ENCODE measurements at places on chromosomes 11 and 22.
A peak's percentile ranks its signal among the peaks of the same experiment; 100 is the strongest.

GRCh38 chr22:19393704-19394103 is 37.8 kb downstream of the HIRA start:
- no peak for DNase-seq

DNA sequence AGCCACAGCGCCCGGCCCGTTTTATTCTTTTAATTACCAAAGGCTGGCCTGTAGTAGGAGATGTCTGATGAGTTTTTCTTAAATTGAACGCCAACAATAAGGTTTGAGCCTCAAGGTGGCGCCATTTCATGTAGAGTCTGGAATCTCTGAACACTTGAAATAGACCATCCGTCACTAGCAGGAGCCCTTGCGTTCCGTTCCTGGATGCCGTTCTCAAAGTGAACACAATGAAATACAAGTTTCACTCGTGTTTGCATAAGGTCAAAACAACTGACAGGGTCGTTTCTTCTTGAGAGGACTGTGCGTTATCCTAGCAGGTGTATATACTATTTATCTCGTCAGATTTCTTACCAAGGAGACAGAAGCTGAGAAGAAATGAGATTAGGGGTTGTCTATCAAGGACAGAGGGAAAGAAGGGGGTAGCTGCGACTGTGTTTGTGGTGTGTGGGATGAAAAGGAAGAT is 18.7 kb upstream of the SCGB1D1 start:
- peak; percentile 75 for DNase-seq

GRCh38 chr11:111573821-111574249 is 28.4 kb upstream of the SIK2 start:
- DNase-seq, result no peak

GRCh38 chr11:18768472-18768901 is 23.1 kb downstream of the PTPN5 start:
- DNase-seq, result no peak

DNA sequence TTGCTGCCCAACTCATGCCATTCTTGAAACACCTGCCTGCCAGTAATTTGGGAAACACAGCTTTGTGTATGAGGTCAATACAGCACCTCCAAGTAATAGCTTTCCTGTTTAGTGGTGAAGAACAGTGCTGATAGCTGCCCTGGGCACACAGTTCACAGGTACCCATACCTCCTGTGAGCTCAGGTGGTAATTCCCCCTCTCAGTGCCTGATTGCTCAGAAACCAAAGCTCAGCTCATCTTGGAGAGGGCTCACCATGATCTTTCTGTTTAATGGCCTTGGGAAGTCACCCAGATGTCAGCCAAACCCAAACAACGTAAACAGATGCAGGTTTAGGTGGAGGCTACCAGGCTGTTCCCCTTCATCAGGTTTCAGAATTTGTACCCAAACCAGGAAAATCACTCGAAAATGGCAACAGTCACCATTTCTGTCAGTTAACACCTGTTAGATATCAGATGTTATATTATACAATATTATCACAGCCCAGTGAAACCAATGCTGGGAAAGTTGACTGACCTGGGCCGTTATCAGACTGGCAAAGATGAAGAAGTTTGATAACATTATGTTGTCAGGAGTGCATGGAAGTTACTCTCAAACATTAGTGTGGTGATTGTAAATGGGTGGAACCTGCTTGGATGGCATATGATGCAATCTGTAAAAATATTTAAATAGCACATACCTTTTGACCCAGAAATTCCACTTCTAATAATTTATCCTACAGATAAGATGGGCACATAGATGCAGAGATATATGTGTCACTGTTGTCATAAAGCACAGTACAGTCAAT is 18.9 kb downstream of the VSTM5 start:
- DNase-seq, result no peak

DNA sequence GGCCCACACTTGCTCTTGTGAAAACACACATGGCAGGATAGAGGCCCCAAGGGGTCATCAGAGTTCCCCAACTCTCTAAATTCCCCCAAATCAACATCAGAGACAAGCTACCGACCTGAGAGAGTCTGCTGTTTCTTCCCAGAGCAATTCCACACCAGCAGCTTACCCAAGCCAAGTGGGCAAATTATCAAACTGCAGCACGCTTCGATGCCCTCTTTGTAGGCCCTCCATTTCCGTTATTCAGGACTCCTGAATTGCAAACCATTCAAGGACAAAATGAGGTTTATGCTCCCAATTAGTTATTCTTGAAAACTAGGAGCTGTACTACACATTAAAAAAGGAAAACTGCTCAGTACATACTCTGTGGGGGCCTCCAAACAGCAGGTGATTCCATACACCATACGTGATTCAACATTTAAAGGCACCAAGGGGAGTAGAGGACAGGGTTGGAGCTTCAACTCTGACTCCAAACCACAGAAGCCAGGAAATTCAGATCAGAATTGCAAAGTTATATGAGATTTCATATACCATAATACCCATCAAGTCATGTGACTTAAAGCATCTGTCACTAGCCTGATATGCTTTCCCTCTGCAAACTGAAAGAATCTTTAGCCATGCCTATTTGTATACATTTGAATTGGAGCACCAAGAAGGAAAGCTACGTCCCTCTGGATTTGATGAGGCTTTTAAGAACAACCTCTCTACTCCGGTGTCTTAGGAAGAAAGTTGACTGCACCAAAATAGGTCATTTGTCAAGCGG is 234.8 kb downstream of the CADM1 start:
- DNase-seq, result no peak

GRCh38 chr11:110750100-110750499 is 37.9 kb upstream of the ARHGAP20 start:
- no peak for DNase-seq

DNA sequence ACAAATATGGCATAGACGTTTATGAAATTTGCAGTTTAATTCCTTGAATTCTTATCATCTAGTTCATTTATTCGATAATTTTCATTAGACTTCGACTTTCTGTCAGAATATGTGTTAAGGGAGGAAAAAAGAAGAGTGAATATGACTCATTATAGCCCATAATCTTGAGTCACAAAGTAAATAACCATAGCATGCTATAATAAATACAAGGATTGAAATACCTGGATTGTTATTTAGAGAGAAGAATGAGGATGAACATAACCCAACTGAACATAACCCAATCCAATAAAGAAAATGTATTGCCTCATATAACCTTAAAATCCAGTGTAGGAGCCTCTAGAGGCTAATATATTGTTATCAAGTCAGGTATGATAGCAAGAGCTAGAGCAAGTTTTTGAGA is 1858.3 kb upstream of the RAG2 start:
- DNase-seq, result no peak

- DNase-seq, result no peak
Observed at GRCh38 chr11:12901272-12901671, 107.8 kb upstream of the RASSF10 start.

- DNase-seq, result no peak
Observed at GRCh38 chr22:23391022-23391421, 189.1 kb downstream of the IGLL1 start.

- DNase-seq, result no peak
Observed at GRCh38 chr22:19632668-19633148, 81.6 kb upstream of the SEPTIN5 start.

DNA sequence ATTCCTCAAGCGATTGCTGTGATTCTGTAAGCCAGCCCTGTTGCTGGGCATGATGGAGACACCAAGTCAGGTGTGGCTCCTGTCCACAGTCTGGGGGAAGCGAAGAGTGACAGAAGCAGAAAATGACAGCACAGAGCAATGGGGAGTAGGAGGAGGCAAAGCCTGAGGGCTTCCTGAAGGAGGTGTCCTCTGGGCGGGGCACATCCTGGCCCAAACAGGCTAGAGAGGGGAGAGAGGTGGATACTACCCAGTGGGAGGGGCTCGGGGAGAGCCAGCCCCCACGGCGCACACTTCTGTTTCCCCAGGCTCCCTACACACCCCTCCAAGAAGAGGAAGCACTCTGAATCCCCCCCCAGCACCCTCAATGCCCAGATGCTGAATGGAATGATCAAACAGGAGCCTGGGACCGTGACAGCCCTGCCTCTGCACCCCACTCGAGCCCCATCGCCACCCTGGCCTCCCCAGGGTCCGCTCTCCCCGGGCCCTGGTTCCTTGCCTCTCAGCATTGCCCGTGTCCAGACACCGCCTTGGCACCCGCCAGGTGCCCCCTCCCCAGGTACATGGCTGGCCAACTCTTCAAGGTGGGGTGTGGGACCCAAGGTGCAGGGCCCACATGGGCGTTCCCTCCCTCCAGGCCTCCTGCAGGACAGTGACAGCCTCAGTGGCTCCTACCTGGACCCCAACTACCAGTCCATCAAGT is 18.9 kb downstream of the MYRF start:
- no peak for DNase-seq

GRCh38 chr11:11444027-11444803 is 91.2 kb upstream of the CSNK2A3 start:
- DNase-seq, result no peak

DNA sequence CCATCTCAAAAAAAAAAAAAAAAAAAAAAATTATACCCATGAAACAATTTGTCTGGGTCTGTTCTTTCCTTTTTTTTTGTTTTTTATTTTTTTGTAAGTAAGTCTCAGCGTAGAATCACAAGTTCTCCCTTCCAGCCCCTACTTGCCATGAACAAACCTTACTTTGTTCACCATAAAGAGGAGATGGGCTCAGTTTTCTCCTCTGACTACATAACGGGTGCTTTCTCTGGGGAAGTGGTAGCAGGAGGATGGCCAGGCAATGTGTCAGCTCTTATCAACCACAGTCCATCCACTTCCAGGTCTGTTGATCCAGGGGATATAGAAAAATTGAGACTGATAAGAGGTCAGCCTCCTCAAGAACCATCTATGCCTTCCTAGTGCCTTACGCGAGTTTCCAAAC is 11.0 kb downstream of the ASCC2 start:
- DNase-seq, result no peak

Data from NCI-H1436 (cell line).